ENCODE measurements at places on chromosomes 6 and 20.

GRCh38 chr6:18243302-18243893, 20.9 kb downstream of the DEK start:
- DNase-seq: no peak

DNA sequence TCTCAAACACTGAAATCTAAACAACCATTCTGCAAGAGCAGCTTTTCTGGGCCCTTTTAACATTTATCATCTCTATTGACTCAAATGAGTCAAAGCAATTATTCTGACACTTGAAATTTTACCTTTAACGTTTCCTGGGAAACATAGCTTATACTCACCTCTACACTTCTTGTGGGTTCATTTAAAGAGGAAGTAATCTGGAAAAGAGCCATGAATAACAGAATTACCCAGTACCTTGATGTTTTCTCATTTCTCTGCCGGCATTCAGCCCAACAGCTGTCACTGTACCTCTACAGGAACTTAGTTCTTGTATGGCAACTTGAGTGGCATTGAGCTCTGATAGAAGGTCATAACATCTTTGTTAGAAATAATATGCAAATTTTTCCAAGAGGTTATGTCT, 272.2 kb downstream of the KCNQ5 start:
- DNase-seq: no peak

- no peak for DNase-seq
These were observed 114.2 kb downstream of the SNX5 start for GRCh38 chr20:17854307-17854903.

- no peak for DNase-seq
These were observed 129.7 kb downstream of the SNX5 start for GRCh38 chr20:17838921-17839320.

DNA sequence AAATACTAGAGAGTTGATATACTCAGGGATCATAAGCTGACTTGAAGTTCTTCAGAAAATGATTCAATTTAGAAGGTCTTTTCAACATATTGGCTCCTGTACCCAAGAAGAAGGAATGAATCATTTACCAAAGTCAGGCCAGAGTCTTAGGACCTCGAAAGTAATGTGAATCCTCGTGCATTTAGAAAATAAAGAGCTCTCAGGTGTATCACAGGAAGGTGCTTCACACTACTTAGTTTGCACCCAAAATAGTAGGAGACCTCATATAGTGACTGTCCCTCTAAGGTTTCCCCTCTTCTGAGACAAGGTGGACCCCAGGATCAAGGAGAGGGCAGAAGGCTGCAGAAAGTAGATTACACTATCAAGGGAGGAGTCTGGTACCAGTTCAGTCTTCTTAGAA, 71.8 kb downstream of the F13A1 start:
- no peak for DNase-seq

- no peak for DNase-seq
These were observed 192.3 kb upstream of the RIN2 start for GRCh38 chr20:19565736-19566135.

DNA sequence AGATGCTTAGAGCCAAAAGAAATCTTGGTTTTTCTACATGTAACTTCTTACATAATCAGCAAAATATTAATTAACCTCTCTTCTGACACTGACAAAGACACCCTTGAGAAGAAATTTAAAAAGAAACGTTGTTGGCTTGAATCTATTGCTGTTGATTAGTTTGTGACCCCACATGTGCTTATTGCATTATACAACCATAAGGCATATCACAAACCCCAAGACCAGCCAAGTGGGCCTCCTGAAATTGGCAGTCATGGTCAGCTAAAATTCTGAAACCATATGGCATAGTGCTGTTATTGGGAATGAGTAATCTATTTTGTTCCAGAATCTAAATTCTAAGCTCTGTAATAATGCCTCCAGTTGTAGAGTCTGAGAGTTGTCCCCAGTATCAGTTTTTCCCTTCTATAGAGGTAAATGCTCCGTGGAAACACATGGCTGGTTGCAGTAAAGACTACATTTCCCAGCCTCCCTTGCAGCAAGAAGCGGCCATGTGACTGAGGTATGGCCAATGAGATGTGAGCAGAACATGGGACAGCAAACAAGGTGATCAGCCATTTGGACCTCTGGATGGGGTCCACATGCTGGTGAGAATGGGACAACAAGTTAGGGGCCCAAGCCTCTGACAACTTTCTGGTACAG, 42.3 kb upstream of the PTPN1 start:
- no peak for DNase-seq

GRCh38 chr6:27468334-27468733, 4.6 kb downstream of the ZNF184 start:
- no peak for DNase-seq

- no peak for DNase-seq
These were observed 47.6 kb downstream of the MDGA1 start for GRCh38 chr6:37650071-37650481.

DNA sequence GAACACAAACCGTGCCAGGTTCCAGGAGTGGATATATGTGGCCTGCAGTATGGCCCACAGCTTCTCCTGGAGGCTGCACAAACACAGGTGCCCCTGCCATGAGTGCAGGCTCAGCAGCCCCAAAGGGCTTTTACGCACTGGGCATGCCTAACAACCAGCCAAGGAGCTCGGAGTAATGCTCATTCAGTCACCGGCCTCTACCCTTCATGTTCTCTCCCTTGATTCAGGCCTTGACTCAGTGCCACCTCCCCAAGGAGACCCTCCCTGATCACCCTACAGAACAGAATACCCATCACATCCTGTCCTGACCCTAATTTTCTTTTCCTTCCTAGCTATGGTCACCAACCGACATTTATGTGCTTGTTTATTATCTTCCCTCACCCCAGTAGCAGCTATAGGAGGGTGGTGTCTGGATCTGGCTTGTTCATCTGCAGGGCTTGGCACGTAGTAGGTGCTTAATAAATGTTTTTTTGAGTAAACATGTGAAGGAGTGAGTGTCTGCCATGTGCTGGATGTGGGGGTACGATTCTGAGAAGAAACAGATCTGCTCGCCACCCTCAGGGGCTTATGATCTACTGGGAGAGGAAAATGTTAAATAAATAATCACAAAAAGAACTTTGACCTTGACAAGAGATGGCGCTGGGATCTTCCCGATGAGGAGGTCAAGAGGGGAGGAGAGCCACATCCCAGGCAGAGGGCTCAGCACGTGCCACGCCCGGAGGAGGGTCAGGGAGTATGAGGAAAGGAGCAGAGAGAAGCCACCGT, 9.2 kb downstream of the PXMP4 start:
- no peak for DNase-seq

DNA sequence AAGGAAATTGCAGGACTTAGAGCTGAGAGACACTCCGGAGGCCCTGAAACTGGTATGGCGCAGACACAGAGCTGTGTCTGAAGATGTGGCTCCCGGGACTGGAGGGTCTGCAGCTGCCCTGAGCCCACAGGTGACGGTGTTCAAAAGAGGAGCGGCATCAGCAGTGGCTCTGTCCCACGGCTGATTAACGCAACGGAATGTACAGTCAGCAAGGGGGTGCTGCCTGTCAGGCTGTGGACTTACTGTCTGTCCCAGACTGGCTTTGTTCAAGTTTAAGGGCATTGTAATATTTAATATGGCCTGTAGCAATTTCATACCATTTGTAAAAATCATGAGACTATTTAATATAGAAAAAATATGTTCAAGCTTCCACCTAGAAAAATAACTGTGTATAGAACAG, 228.0 kb upstream of the TAB2 start:
- no peak for DNase-seq

- no peak for DNase-seq
These were observed 120.2 kb upstream of the LOC128125822 start for GRCh38 chr6:63452125-63452524.

GRCh38 chr6:20810727-20811108, 276.5 kb downstream of the CDKAL1 start:
- no peak for DNase-seq

GRCh38 chr6:152026291-152026690, 218.8 kb downstream of the ESR1 start:
- no peak for DNase-seq

DNA sequence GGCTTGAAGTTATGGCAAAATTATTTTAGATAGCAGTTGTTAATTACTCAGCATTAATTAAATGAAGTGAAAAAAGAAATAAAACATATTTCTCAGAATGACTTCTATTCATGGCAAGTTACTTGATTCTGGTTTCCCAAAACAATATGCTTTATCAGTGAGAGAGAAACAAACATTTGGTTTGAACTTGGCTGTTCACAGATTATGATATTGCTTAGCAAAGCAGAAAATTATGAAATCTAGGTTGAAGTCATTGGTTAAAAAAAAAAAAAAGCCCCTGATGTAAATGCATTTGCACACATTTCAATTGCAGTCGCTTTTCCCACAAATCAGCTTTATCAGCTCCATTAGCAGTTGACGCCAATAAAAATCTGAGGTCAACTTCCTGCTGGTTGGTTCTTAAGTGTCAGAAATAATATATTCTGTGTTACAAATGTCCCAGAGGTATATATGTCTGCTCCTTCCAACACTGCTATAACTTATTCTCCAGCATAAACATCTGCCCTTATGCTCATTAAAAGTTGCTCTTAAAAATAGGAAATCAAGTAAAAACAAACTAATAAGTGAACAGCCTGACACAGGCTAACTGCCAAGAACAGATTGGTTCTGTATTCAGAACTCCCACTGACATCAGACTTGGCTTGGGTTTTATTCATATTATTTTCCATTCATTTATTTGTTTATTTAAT, 275.4 kb downstream of the PHF3 start:
- DNase-seq: no peak

- DNase-seq: no peak
These were observed 38.0 kb downstream of the EFCAB8 start for GRCh38 chr20:32896521-32897280.

GRCh38 chr20:34082232-34082887, 29.7 kb downstream of the EIF2S2 start:
- DNase-seq: no peak

DNA sequence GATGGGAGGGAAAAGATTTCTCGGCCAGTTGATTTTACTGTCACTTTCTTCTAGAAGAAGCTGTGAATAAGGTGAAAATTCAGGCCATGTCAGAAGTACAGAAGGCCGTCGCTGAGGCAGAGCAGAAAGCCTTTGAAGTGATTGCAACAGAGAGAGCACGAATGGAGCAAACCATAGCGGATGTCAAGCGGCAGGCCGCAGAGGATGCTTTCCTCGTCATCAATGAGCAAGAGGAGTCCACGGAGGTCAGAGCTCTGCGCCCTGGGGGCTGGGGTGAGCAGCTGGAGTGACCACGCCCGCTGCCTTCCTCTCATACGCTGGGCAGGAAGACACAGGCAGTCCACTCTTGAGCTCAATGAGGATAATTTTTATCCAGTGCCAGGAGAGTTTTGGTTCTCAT, 21.8 kb upstream of the C20orf144 start:
- DNase-seq: no peak

GRCh38 chr6:159440349-159440748, 252.7 kb downstream of the SOD2 start:
- no peak for DNase-seq

DNA sequence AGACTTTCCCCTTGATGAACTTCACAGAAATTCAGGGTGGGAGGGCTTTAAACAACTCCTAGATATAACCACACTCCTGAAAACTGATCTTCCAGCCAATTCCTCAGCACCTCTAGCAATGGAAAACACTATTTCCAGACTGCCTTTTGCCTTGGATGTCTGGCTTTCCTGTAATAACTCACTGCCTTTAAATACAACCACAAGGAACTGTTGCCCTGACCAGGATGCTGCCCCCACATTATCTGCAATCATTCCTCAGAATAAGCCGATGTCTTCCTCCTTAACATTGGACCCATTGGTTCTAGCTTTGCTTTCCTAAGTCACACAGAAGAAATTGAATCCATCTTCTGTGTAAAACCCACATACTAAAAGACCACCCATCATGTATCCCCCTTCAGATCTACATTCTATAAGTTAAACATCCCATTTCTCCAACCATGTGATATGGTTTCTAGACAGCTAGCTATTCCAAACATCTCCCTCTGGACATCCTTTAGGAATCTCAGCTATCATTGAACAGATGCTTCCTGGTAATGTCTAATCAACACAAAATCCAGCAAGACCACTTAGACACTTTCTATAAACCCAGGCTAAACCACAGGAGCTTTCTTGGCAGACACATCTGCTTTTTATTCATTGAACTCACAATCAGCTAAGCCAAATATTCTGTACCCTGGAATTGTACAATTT, 95.9 kb upstream of the KCNQ5 start:
- no peak for DNase-seq

GRCh38 chr6:42152024-42152423, 9.6 kb upstream of the C6orf132 start:
- DNase-seq: no peak
